Stimulated activated CD8-positive, alpha-beta memory T cell treated with anti-CD3 and anti-CD28 coated beads, Interleukin-7, amount 100 ng/mL, for 1 hour (primary cell): ENCODE measurements at places on chromosomes 13 and 19.

DNA sequence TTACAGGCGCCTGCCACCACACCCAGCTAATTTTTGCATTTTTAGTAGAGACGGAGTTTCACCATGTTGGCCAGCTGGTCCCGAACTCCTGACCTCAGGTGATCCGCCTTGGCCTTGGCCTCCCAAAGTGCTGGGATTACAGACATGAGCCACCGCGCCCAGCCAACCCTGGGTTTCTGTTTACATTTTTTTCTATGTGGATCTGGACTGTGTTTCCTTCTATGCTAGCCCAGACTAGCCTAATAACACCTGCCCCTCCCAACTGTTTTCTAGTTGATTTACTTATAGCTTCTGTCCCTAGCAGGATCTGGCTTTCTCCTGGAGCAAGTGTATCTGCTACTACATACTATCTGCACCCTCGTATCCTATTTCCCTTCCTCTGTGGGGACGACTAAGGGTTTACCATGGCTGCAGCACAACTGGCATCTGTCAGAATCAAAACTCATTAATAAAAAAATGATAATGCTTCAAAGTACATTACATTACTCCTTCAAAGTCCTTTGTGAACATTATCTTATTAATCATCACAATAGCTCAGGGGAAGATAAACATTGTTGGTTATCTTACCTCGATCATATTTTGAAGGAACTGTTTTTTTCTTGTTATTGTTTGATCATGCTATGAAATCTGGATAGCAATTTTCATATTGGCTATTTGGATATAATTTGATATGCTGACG is 228.3 kb downstream of the KLF5 start:
- DNase-seq = no peak

- DNase-seq = no peak
These were observed 11.8 kb downstream of the POU2F2 start for GRCh38 chr19:42120276-42120980.

DNA sequence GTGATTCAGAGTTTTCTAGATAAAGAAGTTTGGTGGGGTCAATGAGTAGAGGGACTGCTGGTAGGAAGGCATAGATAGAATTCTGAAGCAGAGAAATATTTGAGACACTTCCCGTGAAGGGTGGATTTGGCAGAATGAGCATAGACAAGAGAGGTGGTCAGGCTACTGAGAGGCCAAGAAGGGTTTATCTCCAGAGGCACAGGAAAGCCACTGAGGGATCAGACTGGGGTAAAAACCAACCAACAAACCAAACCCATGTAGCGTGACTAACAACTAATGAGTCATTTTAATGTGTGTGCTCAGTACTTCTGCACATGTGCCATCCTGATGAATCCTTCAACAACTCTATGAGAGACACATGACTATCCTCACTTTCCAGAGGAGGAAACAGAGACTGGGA is 60.0 kb upstream of the SERP2 start:
- no peak for DNase-seq

DNA sequence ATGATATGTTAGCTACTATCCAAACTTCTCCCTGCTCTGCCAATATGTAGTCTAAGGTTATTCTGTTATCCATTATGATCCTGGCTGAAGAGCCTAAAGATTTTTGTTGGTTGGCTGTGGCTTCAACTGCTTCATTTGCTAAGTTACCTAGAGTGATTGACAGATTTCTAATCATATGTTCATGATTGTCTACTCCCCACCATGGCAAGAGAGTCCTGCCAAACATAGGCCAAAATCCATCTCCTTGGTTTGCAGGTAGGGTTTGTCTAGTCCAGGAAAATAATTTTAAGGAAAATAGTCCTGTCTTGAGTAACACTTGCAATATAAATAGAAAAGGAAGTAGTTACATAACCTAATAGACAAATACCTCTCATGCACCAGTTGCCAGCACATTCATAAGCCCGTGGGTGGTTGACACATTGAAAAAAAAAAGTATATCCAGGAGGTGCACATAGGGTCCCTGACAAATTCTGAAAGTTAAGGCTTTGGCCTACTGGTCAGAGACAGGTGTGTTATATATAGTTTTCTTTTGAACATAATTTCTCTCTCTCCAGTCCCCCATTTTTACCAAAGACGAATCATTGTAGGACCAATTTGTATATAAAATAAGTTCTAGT is 5.4 kb upstream of the CBY2 start:
- no peak for DNase-seq
